A172 (cell line): ENCODE measurements at places on chromosomes 11 and 22.

- DNase-seq, result peak; percentile 67
Observed at GRCh38 chr11:65314501-65315203, at the start of gene CDC42EP2. TSS of gene CDC42EP2 (plus strand) at chr11:65314866. CDS start at chr11:65320899, 6,033 bp downstream.

GRCh38 chr11:47351156-47352126 lies 1.1 kb downstream of the MYBPC3 start:
- no peak for DNase-seq

GRCh38 chr11:67698247-67698646 lies 23.8 kb upstream of the ALDH3B2 start:
- no peak for DNase-seq

DNA sequence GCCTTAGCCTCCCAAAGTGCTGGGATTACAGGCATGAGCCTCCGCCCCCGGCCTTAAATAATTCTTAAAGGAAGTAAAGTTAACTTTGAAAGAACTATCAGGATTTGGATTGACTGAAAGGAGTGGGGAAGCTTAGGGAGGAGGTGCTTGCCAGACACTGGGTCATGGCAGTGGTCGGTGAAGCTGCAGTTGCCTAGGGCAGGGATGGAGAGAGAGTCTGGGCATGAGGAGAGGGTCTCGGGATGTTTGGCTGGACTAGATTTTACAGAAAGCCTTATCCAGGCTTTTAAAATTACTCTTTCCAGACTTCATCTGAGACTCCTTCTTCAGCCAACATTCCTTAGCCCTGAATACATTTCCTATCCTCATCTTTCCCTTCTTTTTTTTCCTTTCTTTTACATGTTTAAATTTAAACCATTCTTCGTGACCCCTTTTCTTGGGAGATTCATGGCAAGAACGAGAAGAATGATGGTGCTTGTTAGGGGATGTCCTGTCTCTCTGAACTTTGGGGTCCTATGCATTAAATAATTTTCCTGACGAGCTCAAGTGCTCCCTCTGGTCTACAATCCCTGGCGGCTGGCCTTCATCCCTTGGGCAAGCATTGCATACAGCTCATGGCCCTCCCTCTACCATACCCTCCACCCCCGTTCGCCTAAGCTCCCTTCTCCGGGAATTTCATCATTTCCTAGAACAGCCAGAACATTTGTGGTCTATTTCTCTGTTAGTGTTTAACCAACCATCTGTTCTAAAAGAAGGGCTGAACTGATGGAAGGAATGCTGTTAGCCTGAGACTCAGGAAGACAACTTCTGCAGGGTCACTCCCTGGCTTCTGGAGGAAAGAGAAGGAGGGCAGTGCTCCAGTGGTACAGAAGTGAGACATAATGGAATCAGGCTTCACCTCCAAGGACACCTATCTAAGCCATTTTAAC lies at the start of gene NNMT:
Gene NNMT (plus strand): TSS at position 724 of the 929 bp plus-strand sequence. CDS start 158 bp downstream, at position 882.
- DNase-seq, result peak; percentile 62

DNA sequence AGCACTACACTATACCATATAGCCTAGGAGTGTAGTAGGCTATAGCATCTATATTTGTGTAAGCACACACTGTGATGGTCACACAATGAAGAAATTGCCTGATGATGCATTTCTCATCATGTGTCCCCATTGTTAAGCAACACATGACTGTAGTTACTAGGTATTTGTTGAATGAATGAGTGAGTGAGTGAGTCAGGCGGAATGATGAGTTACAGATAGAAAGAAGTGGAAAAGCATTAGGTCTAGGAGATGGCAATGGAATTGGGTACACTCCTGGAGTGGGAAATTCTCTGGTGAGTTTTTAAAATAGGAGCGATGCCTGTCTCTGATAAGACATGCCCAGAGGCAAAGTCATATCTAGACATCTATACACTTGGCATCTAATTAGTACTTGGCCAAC lies 160.5 kb upstream of the TBCEL start:
- no peak for DNase-seq
